ENCODE measurements at places on chromosomes 1 and 21.

DNA sequence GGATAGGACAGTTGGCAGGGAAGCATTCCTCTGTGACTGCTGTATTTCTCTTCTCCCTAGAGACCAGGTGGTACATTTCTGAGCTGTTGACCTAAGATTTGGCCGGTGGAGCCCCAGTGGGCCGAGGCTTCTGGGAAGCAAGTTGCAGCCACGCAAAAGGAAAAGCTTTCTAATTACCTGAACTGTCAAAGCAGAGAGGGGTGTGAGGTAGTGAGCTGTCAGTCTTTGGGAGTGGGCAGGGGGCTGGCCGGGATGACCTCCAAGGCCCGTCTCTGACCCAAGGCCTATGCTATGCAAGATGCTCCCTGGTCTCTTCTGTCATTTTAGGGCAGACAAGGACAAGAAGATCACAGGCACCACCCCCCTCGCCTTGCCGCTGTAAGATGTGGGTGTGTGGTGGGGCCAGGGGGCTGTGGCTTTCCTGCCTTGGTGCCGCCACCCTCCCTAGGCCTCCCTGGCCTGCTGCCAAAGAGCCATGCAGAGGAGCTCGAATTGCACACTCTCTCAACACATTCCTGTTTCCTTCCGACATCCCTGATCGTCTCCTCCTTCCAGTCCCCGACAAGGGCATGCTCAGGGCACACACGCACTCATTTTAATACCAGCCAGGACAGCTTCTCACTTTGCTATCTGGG lies 7.7 kb downstream of the PADI1 start:
- peak; percentile 74 for DNase-seq

GRCh38 chr1:85612704-85613361 lies 32.3 kb downstream of the CCN1 start:
- peak; percentile 98 for DNase-seq

DNA sequence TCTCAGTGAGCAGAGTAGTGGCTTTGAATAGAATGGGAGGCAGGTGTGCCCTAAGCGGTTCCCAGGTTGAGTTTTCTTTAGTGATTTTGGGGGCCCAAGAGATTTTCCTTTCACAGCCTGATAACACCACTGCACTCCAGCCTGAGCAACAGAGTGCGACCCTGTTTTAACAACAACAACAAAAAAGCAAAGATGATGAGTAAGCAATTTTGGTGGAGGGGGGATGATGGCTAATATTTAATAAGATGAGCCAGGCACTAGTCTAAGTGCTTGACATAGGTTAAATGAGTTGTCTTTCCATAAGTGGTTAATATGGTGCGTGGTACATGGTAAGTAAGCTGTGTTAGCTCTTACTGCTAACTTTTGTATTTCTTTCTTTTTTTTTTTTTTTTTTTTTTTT lies 2.0 kb downstream of the RNPEP start:
- DNase-seq: no peak

DNA sequence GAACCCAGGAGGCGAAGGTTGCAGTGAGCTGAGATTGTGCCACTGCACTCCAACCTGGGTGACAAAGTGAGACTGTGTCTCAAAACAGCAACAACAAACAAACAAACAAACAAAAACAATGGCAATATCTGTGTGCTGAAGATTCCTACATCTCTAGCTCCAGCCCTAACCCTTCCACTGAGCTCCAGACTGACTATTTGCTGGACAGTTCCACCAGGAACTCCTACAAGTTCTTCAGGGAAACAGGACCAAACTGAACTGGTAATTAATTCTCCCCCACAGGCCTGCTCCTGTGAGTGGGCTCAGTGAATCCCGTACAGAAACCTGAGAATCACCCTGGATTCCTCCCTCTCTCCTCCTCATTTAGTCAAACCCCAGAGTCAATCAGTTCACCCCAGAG lies 1.5 kb downstream of the SERPINC1 start:
- peak; percentile 11 for DNase-seq

DNA sequence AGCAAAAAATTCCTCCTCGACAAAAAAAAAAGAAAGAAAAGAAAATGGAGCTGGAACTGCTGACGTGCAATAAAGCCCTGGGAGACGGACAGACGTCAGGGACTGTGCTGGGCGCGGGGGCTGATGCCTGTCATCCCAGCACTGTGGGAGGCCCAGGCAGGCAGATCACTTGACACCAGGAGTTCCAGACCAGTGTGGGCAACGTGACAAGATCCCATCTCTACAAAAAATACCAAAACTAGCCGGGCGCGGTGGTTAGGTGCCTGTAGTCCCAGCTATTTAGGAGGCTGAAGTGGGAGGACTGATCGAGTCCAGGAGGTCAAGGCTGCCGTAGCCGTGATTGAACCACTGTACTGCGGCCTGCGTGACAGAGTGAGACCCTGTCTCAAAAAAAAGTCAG lies 3.6 kb upstream of the ANKRD65 start:
- DNase-seq: no peak

- peak; percentile 65 for DNase-seq
Observed at GRCh38 chr1:236800002-236800620, 5.0 kb downstream of the MTR start.

GRCh38 chr1:225768662-225769426 lies 8.8 kb upstream of the SRP9 start:
- peak; percentile 46 for DNase-seq

DNA sequence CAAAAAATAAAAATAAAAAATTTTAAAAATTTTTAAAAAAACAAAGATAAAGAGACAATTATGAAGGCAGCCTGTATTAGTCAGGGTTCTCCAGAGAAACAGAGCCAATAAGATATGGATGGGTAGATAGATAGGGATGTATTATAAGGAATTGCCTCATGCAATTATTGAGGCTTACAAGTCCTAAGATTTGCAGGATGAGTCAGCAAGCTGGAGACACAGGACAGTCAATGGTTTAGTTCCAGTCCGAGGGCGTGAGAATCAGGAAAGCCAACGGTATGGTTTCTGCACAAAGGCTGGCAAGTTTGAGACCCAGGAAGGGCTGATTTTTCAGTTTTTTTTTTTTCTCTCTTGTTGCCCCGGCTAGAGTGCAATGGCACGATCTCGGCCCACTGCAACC lies 24.1 kb upstream of the EIF4G3 start:
- DNase-seq: peak; percentile 56

DNA sequence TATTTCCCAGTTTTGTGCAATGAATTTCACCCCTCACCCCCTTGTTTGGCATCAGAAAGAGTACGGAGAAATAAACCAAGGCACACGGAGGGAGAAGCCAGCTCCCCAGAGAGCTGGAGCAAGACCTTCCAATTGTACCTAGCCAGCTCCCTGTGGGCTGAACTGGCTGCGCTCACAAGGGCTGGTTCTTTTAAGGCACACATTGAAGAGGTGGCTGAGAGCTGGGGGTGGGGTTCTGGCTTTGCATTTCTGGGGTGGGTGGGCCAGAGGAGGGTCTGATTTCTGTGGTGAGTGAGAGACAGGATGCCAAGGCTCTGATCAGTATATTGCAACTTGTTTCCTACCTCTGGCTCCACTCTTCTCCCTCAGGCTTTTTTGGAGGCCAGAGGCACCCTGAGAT lies 39.5 kb upstream of the NFASC start:
- DNase-seq: no peak

DNA sequence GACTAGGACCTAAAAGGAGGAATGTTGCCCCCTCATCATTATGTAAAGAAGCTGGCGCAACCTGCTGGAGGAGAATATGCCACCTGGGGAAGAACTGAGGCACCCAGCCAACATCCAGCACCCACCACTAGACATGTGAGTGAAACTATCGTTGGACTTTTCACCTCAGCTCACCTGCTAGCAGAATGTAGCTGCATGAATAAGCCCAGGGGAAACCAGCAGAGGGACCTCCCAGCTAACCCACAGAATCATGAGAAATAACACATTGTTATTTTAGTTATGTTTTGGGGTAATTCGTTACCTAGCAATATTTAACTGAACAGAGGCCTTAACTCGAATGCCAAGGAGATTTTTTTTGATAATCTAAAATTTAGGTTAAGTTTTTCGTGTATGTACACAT lies 542.5 kb upstream of the DAB1 start:
- DNase-seq: no peak

DNA sequence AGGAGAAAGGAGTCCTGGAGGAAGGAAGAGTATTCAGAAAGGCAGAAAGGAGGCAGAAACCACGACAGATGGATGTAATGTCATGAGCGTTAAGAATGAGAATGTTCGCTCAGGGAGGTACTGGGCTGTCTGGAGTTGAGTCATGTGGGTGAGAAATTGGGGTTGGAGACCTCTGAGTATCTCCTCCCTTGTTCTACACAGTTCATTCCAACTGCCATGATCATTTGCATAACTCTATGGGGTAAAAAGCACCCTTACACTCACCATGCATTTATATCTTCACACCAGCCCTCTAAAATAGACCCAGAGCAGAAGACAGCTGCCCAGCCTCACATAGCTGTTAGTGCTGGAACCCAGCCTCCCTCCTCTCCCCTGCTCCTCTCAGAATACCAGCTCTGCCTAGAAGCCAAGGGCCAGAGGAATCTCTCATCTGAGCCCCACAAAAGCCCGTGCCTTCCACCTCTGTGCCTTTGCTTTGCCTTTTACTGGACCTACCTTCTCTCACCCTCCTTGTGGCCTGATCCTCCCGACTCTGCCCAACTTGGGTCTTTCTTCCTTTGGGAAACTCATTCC lies 85.2 kb downstream of the BEND5 start:
- DNase-seq: no peak

GRCh38 chr1:184504040-184504954 lies 117.5 kb downstream of the C1orf21 start:
- no peak for DNase-seq

GRCh38 chr1:17342014-17342441 lies 30.0 kb upstream of the PADI6 start:
- no peak for DNase-seq

DNA sequence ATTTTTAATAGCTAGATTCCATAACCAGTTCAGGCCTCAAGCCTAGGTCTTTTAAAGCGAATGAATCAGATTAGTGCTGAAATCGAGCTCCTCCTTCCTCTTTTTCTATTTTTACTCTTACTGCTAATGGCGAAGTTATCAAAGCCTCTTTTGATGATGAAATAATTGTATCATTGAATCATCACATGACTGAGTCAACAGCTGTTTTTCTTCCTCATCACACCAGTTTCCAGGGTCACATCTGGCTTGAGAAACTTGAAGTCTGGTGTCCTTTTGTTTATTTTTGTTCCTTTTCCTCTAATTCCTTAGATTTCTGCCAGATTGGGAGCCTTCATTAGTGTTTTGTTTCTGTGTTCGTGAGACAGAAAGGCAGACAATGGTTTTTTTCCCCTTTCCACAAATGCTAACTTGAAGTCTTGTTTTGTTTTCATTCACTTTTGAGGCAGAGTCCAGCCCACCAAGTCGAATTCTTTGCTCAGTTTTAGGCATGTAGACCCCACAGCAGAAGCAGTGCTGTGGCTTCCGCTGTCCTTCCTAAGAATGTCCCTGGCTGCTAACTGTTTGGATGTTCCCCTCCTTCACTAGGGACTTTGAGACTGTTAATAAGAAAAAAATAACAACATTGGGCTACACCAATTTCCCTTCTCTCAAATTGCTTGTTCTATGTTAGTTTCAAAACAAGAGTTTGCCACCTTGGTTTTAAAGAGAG lies 51.9 kb upstream of the FMOD start:
- peak; percentile 88 for DNase-seq

GRCh38 chr21:43768868-43769167 lies 7.3 kb downstream of the CSTB start:
- DNase-seq: peak; percentile 60

GRCh38 chr1:77018761-77019160 lies 151.5 kb downstream of the ST6GALNAC5 start:
- DNase-seq: no peak

DNA sequence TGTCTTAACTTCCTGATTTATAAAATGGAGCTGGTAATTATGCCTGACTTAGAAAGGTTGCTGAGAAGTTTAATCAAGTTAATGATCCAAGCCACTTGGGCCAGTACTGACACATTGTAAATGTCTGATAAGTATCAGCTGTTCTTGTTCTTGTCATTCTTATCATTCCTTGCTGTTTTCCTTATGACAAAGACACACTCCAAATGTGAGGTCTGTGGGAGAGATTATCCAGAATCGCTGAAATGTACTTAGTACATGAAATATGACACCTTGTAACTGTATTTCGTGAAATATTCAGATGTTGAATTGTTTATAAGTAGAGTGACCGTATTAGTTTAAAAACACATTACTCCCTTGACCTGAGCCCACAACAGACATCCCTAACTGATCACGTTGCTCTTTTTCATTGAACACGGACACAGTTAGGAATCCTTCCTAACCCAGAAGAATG lies 6.1 kb downstream of the AADACL4 start:
- peak; percentile 85 for DNase-seq

DNA sequence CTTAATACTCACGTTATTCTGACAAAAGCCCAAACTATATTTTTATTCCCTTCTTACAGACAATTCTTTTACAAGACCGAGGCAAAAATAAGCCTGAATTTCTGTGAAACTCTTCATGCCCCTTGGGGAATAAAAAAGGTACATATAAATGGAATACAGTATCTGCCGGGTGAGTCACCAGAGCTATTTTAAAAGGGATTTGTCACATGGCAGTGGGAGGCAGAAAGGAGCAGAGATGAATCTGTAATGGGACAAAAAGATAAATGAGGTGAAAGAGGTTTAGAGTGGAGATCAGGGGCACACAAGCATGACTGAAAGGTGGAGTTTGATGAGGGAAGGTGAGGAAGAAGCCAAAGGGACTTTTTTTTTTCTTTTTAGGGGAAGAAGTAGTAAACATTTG lies 8.8 kb downstream of the XCL1 start:
- peak; percentile 44 for DNase-seq

GRCh38 chr21:46411691-46412090 lies 47.0 kb upstream of the DIP2A start:
- no peak for DNase-seq

- DNase-seq: no peak
Observed at GRCh38 chr1:160460683-160461287, 60.4 kb downstream of the VANGL2 start.

DNA sequence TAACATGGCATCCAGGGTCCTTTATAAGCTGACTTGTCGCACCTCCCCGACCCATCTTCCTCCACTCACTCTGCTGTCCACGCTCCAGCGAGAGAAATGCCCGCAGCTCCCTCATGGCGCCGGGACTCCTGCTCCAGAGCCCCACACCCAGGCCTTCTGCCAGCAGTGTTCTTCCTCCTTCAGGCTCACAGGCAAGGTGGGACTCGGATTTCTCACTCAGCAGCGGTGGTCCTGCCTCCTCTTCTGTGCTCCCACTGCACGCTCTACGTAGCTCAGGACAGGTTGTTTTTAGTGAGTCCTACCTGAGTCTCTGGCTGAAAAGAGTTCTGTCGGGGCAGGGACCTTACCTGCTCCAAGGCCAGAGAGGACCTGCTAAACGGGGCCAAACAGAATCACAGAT lies 11.2 kb downstream of the THEMIS2 start:
- no peak for DNase-seq

- peak; percentile 24 for DNase-seq
Observed at GRCh38 chr1:86596224-86596623, 49.3 kb downstream of the CLCA4 start.

DNA sequence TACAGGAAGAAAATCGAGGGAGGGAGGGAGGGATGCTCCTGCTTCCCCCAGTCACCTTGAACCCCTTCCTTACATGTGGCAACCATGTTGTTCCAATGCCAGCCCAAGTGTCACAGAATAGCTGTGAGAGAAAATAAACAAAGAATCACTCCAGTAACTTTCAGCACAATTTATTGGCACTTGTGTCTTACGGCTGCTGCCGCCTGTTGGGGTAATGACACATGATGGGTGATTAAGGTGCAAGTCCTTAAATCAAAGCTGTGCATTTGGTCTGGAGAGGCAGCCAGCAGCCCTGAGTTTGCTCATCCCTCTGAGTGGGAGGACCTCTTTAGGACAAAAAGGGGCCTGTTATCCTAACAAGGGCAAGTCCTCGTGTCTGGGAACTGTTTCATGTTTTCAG lies 377.7 kb downstream of the PCP4 start:
- no peak for DNase-seq

- DNase-seq: no peak
Observed at GRCh38 chr1:108601708-108602410, 42.0 kb downstream of the EEIG2 start.
